IMR-90 (cell line): ENCODE measurements at places on chromosomes 4 and X. TPM values are rescaled to one million over a fixed set of nuclear protein-coding genes. Genes with fewer than 3 reads are reported as not detected.

Gene DMP1
- total RNA-seq, result not detected in 2 replicates

Gene FABP2
- not detected in 2 replicates for total RNA-seq

Gene USP51
- total RNA-seq, result 1.1 and 2.0 TPM in 2 replicates

Gene AFP
- 0.56 and 1.3 TPM in 2 replicates for total RNA-seq

Gene DCLK2
- total RNA-seq, result 10.8 and 11.3 TPM in 2 replicates

- no peak for DNase-seq
Observed at GRCh38 chr4:88411491-88412096, 32.9 kb downstream of the HERC6 start.

- DNase-seq, result no peak
Observed at GRCh38 chr4:158496030-158496741, 25.5 kb upstream of the RXFP1 start.

GRCh38 chr4:26081795-26082498, 167.9 kb downstream of the SMIM20 start:
- DNase-seq, result peak; percentile 52

DNA sequence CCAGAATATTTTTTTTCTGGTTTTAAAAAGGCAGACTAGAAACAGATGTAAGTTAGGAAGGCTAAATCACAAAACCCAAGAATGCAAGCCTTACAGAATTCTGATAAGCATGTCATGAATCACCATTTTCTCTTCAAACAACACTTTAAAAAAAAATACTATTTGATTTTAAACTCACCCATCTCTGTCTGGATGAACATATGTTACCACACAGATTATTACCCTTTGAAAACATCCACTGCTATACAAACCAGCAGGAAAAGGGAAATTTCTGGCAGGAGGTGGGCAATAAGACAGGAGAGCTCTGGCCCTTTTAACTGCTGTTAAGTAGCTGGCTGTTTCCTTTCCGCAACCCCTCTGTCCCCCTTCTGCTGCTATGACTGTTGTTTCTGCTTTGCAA, 317.7 kb upstream of the NOCT start:
- peak; percentile 84 for DNase-seq

- DNase-seq, result peak; percentile 67
Observed at GRCh38 chrX:81259020-81259713, 57.3 kb downstream of the SH3BGRL start.
